Panc1 (cell line): ENCODE measurements at places on chromosomes 16 and 17.
A peak's percentile ranks its signal among the peaks of the same experiment; 100 is the strongest.

GRCh38 chr16:28107232-28107631 lies 43.7 kb upstream of the GSG1L start:
- no peak overlapping the region for H3K27ac ChIP-seq
- no peaks in the 10 kb centered on the region for H3K27me3 ChIP-seq
- no peaks in the 10 kb centered on the region for H3K4me1 ChIP-seq
- peaks cover 18% of the 10 kb centered on the region for H3K36me3 ChIP-seq
- H3K4me3 ChIP-seq, result no peak overlapping the region

- H3K27me3 ChIP-seq, result no peaks in the 10 kb centered on the region
- no peak overlapping the region for H3K27ac ChIP-seq
- no peak for DNase-seq
Measured at GRCh38 chr16:88350922-88351321, 31.8 kb upstream of the ZNF469 start.

- H3K4me1 ChIP-seq, result no peaks in the 10 kb centered on the region
- no peaks in the 10 kb centered on the region for H3K36me3 ChIP-seq
- no peak for DNase-seq
- H3K27me3 ChIP-seq, result no peaks in the 10 kb centered on the region
- no peak overlapping the region for H3K27ac ChIP-seq
Measured at GRCh38 chr16:6362321-6362720, 970.3 kb upstream of the RBFOX1 start.

- H3K4me3 ChIP-seq, result no peak overlapping the region
- H3K4me1 ChIP-seq, result no peaks in the 10 kb centered on the region
- DNase-seq, result no peak
- H3K36me3 ChIP-seq, result no peaks in the 10 kb centered on the region
Measured at GRCh38 chr17:68829211-68829610, 126.0 kb downstream of the ABCA8 start.

DNA sequence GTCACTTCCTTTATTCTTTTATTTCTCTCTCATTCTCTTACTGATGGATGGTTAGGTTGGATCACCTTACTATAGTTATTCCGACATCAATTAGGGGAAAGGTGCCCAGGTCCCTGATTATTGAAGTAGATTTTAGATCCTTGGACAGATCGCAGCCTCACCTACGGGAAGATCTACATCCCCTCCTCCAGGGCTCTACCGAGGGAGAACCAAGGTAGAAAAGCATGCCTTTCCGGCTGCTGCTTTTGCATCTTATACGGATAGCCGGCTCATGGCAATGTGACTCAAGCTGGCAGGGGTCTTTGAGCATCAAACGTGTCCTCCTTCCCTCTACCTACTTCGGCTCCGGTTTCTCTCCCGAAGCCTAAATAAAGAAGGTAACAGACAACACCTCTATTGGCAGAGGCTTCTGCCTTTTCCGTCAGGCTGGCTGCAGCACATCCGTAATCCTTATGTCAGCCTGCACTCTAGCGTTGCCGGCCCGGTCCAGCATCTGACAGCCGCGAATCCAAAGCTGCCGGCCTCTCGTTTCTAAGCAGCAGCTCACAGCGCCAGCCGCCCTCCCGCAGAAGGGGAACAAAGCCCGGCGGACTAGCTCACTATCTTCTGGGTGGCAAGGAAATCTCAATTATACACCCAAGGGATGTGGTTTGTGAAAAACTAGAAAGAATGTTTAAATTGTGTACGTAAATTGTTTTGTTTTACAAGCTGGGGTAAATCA lies 46.9 kb downstream of the IRX6 start:
- H3K27me3 ChIP-seq, result peaks cover 37% of the 10 kb centered on the region
- DNase-seq, result no peak
- peak overlapping the region; percentile 26; the same call in 1 of the 2 replicates for H3K4me3 ChIP-seq
- no peaks in the 10 kb centered on the region for H3K36me3 ChIP-seq

DNA sequence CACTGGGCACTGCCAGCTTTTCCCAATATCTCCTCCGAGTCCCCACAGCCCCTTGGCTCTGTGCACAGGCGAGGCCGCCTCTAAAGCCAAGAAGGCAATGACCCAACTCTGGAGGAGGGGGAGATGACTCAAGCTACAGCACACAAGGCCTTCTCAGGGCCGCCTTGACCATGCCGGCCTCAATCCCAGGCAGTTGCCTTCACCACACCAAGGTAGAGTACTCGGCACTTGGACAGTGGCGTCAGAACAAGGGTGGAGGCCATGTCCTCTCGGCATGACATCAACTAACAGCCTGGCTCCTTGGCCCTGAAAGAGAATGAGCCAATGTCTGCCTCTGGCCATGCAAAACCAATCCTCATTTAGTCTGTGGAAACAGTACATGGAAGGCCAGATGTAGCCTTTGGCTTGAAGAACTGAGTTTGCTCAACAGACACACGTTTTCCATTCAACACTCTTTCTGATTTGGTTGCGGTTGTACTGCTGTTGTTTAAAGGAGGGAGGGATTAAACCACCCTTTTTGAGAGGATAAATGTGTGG lies 139.6 kb downstream of the XYLT1 start:
- no peaks in the 10 kb centered on the region for H3K4me1 ChIP-seq
- H3K36me3 ChIP-seq, result no peaks in the 10 kb centered on the region
- no peak overlapping the region for H3K27ac ChIP-seq
- DNase-seq, result no peak
